ENCODE measurements at places on chromosomes 3 and 15. TPM values are rescaled to one million over a fixed set of nuclear protein-coding genes. Genes with fewer than 3 reads are reported as not detected.

Gene ENTPD3
- total RNA-seq = 0.03 TPM

Gene LRRC31
- total RNA-seq = not detected

Gene MYO1E
- 319 TPM for total RNA-seq

Gene CYP8B1
- total RNA-seq = not detected

Gene GOLGA8S
- 0.14 TPM for total RNA-seq

Gene B3GNT5
- 24.8 TPM for total RNA-seq

Gene MINDY2
- 4.0 TPM for total RNA-seq
